ENCODE measurements at places on chromosomes 7 and 10.

DNA sequence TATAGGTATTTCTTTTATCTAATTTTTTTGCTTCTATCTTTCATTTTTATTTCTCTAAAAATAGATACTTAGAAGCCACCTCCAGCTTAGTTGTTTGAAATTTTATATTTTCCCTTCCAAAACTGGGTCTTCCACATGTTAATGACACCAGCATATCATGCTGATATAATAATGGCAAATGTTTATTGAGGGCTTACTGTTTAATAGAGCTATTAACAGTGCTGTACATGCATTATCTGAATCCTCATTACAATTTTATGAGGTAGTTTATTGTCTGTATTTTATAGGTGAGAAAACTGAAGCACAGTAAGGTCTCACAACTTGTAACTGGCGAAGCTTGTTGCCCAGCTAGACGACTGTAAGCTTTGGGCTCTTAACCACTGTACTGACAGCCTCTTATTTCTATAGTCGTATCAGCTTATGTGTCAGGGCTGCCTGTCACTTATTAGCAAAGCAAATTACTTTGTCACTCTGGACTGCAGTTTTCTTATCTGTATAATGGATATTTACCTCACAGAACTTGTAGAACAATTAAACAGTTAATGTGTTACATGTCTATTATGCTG, 51.2 kb downstream of the ANKIB1 start:
- no peak for DNase-seq

- no peak for DNase-seq
Measured at GRCh38 chr10:51707392-51707791, 8.0 kb upstream of the CSTF2T start.

DNA sequence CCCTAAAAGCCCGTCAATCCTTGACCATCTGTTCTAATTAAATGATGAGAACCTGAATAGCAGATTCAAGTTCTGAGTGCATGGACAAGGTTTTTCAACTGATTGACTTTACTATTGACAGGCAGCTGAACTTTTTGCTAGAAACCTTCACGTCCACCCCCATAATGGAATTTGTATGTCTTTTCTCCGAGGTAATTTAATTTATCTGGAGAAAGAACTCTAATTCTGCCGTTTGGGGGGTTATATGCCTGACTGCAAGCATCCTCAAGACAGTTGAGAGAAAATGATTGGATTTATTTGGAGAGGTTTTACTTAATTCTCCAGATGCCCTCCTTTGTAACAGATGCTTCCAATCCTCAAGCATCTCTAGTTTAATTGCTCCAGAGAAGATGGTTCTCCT, 1053.4 kb upstream of the AUTS2 start:
- DNase-seq = no peak

GRCh38 chr10:83945982-83946718, 193.2 kb upstream of the GHITM start:
- no peak for DNase-seq

Data from eye (tissue), 1 donor.